RCC 7860 (cell line): ENCODE measurements at places on chromosomes 3 and 15.

GRCh38 chr3:61928039-61928438 lies 366.7 kb downstream of the PTPRG start:
- no peak for DNase-seq

DNA sequence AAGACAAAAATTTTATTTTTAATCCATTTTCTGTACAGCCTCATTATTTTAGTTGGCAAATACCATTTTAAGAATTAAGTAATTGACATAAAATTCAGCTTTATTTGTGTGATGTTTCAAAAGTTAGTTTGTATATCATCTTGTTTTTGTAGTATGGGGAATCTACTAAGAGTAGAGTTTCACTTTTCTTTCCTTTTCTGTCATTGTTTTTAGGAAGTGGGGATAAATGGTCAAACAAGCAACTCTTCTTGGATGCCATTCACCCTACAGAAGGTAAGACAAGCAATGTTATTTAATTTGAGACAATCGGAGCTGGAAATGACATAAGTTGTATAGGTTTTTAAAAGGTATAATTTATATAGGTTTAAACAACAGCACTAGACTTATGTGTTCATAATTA lies 268.3 kb downstream of the BBX start:
- no peak for DNase-seq

GRCh38 chr3:185402561-185402960 lies 39.6 kb downstream of the MAP3K13 start:
- no peak for DNase-seq

DNA sequence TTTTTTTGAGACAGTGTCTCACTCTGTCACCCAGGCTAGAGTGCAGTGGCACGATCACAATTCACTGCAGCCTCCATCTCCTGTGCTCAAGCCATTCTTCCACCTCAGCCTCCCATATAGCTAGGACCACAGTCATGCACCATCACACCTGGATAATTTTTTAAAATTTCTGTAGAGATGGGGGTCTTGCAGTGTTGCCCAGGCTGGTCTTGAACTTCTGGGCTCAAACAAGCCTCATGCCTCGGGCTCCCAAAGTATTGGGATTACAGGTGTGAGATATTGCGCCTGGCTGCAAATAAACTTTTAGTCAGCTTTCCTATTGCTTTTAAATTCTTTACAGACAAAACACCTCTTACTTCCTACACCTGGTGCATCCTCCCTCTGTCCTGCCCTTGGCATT lies 102.1 kb upstream of the VEPH1 start:
- DNase-seq = no peak

DNA sequence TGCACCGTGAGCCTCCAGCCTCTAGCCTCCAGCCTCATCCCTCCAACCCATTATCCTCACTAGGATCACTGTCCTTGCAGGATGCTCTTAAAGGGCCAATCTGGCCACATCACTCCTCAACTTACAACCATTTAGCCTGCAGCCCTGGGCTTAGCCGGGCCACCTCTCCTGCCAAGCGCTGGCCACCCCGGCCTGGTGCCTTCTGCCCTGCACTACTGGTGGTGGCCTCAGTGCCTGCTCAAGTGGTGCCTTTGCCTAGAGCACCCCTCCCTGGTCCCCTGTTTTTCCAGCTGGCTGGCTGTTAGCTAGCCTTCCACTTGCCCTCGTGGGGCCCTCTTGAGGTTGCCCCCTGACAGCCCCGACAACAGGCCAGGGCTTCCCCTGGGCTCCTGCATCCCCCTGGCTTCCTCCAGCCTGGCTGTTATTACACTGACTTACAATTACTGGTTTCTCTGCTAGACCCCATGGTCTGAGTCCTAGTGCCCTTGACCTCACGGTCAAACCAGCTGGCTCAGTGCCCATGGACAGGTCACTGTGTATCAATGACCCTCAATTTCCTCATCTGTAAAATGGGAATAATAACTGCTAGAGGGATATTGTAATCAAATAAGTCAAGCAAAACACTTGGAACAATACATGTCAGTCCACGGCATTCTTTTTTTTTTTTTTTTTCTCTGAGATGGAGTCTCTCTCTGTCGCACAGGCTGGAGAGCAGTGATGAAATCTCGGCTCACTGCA lies 15.5 kb downstream of the ATP2B2 start:
- no peak for DNase-seq

DNA sequence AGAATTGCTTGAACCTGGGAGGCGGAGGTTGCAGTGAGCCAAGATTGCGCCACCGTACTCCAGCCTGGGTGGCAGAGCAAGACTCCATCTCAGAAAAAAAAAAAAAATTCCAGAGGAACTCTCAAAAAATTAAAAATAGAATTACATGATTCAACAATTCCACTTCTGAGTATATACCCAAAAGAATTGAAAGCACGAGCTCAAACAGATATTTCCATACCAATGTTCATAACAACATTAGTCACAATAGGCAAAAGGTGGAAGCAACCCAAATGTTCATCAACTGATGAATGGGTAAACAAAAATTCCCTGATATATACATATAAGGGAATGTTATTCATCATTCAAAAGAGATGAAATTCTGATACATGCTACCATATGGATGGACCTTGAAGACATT lies 16.9 kb upstream of the MORF4L1 start:
- no peak for DNase-seq

DNA sequence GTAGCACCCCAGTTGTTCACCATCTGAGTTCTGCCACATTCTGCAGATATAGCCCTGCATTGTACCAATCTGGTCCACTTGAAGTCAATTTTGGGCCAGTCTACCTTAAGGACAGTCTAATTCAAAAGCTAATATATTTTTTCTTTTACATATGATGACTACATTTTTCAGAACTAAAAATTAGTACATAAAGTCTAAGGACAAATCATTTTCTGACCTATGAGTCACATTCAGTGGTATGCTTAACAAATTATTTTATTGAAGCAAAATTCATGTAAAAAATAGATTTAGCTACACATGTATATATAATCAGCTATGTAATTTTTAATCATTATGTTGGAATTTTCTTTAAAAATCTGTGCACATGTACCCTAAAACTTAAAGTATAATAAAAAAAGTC lies 52.1 kb upstream of the IL12A start:
- no peak for DNase-seq

DNA sequence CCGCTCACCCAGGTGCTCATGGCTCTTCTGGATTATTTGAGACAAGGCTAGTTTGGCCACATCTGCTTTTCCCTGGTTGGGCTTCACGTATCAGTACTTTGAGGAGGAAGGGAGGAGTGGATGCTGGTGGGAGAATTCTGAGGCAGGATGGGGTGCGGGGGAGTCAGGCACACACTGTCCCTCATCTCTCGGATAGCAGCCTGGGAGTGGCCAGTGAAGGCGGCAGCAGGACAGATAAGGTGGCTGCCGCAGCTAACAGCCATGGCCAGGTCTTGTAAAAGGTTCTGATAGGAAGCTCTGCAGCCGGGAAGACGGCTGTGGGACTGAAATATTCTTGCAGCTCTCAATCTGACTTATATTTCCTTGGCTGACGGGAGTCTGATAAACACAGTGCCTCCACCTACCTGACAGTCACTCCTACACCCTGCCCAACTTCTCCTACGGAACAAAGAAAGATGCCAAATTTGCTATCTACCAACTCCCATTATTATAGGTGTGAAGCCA lies 87.3 kb downstream of the MESD start:
- no peak for DNase-seq

DNA sequence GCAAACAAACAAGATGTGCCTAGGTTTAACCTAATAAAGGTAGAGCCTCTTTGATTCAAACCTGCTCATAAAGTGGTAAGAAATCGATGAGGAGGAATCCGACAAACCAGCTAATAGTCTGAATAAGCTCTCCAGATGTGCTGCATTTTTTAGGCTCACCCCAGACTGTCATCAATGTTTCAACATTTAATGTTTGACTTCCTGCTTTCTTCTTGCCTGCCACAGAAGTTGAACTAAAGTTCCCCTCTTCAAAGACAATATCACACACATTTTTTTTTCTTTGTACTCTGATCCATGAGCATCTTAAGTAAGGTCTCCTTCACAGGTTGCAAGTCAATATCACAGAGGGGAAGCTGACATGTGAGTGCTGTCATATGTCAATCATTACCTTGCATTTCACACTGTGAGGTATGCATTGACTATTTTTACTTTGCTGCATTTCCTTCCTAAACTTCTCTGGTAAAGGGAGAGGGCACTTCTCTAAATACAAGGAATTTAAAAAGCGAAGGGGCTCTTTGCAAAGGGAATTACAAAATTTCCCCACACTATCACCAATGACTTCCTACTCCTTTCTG lies 172.3 kb upstream of the MCTP2 start:
- DNase-seq = no peak

DNA sequence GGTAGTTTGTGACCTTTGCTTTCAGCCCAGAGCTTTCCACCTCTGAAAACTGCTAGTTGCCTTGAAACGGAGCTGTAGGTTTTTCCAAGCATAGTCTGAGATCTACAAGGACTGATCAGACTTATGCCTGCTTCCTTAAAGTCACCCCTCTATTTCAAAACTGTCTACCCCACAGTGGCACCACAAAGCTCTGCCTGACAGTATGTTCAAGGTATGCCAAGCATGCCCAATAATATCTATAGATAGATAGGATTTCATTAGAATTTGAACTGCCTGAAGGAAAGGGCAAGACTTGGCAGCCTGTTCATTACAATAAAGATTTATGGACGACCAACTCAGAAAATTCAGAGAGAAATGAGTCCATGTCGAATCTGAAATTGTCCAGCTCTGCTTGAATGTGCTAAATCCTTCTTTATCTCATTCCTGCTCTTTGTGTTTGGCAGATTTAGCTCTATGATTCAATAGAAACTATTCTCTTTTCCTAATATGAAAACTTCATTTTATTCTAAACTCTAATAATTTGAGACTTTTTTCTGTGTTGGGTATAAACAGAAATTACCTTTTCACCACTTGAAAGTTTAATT lies 227.6 kb upstream of the TBC1D5 start:
- no peak for DNase-seq

DNA sequence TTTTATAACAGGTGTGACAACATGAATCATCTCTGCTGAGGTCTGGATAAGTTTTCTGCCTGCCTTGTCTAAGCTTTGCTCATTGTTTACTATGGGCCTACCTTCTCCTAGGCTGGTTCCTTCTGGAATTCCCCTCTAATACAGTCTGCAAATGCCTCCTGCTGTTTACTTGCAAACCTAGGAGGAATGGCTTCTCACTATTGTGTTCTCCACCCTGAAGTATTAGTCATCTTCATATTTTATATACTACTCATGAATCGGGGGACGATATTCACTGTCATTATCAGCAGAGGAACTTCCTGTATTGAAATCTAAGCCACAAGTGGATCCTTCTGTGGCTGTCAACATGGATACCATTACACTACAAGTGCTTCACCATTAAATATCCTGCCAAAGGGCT lies 154.8 kb downstream of the PLCL2 start:
- peak; percentile 91 for DNase-seq

DNA sequence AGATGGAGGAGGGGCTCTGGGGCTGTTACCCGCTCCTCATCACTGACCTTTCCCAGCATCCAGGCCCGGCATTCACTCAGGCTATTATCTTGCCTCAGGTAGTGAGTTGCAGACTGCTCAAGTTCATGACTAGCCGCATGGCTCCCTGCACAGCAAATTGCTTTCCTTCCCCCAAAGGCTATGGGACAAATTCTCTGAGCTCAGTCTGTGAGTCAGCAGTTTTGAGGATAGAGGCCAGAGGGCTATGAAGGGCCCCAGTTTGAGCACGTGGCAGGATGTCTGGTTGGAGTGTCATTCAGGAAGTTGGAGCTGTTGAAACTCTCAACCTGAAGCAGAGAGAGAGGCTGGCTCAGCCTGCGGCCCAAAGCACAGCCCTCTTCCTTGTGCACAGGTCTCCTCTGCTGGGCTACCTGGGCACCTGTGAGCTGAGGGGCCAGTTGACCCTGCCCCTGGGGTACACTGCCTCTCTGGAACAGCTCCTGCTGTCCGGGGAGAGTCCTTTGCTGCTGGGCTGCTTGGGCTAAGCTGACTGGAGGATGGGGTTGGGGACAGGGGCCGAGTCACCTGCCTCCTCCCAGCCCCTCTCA lies 7.9 kb downstream of the FAH start:
- peak; percentile 95 for DNase-seq

DNA sequence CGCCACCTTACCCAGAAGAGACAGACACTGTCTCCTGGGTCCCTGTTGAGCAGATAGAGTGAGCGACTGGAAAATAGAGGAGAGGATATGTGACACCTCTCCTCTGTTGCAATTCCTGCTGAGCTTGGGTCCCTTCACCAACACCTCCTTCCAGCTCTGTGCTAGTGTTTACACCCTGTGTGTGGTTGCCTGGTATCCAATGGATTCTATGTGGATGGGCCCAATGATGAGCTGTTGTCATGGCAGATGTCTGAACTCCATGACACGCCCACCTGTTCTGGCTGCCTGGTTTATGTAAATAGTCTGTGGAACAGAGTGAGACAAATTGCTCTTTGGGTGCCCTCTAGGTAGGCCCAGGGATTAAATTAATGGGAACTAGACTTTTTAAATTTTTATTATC lies 23.7 kb downstream of the RBM5 start:
- DNase-seq = no peak

- no peak for DNase-seq
These were observed 7.4 kb downstream of the TBC1D23 start for GRCh38 chr3:100268156-100268555.

- no peak for DNase-seq
These were observed 150.3 kb upstream of the STRIT1 start for GRCh38 chr3:155443815-155444214.

DNA sequence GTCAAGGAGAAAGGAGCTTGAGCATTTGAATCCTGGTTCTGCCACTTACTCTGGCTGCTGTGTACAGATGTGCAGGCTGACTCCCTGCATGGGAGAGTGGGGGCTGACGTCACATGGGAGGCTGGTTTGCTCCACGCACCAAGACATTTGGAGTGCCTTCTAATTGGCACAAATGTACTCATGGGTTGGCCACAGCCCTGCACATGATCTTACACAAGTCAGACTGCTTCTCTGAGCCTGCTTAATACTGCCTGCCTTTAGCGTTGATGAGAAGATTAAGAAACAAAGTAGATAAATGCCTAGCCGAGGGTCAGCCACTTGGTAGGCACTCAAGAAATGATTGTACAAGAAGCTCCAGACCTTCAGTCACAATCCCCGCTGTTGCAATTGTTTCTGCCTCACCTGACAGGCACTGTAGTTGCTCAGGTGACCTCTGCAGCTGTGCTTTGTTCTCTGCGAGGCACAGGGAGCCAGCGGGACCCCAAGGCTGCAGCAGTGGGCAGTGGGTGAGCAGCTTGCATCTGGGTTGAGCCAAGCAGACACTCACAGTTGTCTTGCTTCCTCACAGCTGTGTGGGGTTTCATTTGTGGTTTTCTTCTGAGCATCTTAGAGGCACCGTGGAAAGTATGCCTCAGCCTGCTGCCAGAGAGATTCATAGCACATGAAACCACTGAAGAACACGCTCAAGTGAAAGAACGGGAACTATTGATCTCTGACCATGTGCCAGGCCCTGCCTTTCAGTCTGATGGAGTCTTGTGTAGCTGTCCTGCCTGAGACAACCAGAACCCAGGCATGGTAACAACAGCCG lies 33.1 kb downstream of the GRK7 start:
- no peak for DNase-seq
